AG09319 (cell line): ENCODE measurements at places on chromosomes 16 and 17.

- DNase-seq: no peak
Observed at GRCh38 chr16:72639494-72639893, 408.4 kb downstream of the ZFHX3 start.

- DNase-seq: no peak
Observed at GRCh38 chr17:80754846-80755245, 210.2 kb downstream of the RPTOR start.

- no peak for DNase-seq
Observed at GRCh38 chr17:10166176-10166935, 32.0 kb downstream of the GAS7 start.

GRCh38 chr16:80273635-80274538 is 266.9 kb upstream of the DYNLRB2 start:
- peak; percentile 20 for DNase-seq

DNA sequence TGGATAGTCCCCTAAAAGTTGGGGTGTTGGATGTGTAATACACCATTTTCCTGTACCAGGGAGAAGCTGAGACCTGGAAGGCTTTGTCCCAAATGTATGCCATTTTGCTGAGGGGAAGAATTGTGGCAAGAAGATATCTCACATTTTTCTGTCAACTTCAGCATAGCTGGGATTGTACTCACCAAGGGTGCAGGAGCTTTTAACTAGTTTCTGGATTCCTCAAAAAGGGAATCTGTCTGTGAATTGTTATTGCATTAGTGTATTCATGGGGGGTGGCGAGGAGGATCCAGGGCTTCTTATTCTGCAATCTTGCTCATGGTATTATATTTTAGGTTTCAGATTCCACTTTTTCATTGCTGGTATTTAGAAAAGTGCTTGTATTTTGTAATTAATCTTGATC is 208.2 kb upstream of the MYOCD start:
- DNase-seq: no peak

GRCh38 chr17:49443862-49444261 is 29.2 kb upstream of the PHB1 start:
- DNase-seq: no peak

DNA sequence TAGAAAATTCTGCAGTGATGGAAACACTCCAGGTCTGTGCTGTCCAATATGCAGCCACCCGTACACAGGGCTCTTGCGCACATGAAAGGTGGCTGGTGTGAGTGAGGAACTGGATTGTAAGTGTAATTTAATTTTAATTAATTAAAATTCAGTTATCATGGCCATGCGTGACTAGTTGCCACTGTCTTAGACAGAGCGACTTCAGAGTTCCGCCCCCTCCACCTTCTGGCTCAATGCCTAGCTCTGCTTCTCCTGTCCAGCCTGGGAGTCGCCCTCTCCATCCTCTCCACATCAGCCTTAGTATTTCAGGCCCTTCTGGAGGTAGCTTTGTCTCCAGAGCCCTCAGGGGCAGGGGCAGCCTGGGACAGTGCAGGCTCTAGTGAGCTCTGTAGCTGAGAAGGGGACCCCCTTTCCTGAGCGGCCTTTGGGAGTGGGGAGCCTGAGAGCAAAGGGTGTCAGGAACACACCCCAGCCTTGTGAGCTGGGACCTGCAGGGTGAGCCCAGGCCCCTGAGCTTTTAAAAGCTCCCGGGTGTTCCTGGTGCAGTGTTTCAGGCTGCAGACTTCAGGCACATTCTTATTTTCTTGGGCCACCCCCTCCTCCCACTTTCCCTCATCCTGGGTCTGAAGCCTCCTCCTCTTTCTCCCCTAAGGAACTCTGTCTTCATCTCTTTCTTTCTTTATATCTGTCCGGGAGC is 99.4 kb downstream of the IRF8 start:
- DNase-seq: no peak

GRCh38 chr17:11871773-11872172 is 125.5 kb downstream of the ZNF18 start:
- DNase-seq: no peak

- DNase-seq: no peak
Observed at GRCh38 chr17:67411397-67411796, 34.3 kb downstream of the PITPNC1 start.

DNA sequence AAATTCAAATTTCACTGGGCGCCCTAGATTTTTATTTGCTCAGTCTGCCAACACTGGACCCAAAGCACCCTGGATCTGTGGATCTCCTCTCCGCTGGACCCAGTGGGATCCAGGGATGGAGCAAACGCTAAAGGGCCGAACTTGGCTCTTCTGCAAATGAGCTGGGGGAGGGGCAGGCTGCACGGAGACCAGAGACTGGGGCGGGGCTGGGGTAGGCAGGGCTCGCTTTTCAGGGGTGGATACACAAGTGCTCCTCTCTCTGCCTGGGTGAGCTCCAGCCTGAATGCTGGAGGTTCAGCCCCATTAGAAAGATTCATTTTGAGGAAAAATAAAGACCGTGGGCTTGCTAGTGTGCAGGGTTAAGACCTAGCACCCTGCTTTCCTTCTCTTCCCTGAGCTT is 8.9 kb downstream of the CBX4 start:
- no peak for DNase-seq

DNA sequence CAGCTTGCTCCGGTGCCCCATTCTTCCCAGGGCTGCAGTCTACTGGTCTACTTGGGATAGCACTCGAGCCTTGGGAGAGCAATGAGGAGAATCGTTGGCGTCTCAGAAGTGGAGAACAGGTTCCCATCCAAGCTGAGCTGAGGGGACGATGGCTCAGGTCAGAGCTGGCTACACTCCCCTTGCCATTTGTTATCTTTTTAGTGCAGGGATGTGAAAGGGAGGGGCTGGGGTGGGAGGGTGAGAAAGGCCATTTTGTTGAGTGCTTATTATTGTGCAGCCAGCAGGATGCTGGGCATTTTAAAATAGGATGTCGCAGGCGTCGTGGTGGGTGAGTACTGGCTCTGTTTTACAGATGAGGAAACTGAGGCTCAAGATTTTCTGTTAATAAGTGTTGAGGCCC is 410.8 kb downstream of the SNX29 start:
- DNase-seq: no peak

GRCh38 chr17:43129671-43130010 is 4.5 kb upstream of the BRCA1 start:
- DNase-seq: no peak

- DNase-seq: no peak
Observed at GRCh38 chr17:80949451-80950421, 41.9 kb upstream of the CHMP6 start.

DNA sequence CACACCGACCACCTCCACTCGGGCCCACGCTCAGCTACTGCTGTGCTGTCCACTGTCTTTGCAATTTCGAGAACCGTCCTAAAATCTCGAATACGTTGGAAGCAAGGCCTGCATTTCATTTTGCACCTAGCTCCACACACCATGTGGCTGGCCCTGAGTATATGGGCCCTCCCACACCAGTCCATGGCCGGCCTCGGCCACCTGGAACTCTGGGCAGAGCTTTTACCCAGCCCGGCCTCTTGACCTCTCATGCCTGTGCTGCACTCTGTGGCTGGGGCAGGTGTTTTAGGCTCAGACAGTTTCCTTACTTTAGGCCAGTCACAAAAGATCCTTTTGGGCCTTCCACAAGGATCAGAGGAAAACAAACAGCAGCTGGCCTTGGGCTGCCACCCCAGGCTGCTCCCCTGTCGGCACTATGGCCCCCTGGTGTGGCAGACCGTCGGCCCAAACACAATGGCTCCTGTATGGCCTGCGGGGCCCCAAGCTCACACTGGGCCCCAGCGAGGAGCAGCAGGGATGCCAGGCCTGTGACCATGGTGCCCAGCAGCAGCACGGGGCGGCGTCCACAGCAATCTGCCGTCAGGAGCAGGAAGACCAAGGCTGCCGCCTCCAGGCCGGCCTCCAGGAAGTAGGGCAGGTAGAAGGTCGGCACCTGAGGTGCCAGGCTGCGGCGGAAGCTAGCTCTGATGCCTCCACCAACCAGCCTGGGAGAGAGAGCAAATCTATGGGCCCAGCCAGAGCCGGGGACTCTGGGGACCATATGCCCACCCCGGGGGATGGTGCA is 2.5 kb downstream of the SLC22A31 start:
- DNase-seq: no peak

DNA sequence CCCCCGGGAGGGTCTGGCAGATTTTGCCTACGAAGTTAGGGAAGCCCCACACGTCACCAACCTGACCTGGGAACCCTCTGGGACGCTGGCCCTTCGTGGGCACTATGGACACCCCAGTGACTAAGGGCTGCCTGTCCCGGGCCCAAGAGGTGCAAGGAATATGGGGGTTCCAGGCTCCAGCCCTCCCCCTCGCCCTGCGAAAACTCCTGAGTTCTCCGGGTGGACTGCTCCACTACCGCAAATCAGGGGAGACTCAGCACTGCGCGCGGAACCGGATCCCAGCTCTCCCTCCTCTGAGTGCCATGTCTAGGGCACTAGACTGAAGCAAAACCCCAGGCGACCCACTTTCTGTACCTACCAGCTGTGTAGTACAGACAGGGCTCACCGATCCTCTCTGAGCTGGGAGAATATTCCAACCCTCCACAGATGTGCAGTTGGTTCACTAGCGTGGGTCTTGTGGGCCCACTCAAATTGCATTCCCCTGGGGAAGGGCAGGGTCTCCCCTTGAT is at the start of gene ARL5C:
TSS of gene ARL5C (minus strand) at position 321 of the 509 bp plus-strand sequence. CDS start 401 bp downstream, outside the sequence.
- no peak for DNase-seq

GRCh38 chr17:39360537-39360936 is 40.9 kb downstream of the FBXL20 start:
- no peak for DNase-seq

- peak; percentile 72 for DNase-seq
Observed at GRCh38 chr16:17836868-17837602, 366.3 kb upstream of the XYLT1 start.

DNA sequence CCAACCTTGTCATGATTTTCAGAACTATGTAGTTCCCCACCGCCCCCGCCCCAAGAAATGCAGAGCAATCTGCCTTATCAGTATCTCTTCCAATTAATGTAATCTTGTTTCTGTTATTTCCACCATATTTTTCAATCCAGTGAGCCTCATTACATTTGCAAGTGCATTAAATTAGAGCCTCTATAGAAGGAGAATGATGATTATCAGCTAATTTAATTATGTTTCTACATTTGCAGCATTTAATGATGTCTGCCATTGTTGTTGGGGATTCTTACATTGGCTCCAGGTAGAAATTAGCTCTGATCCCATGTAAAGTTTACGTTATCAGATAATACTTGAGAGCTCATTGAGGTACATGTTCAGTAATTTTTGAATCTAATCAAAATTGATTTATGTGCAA is 707.0 kb upstream of the RBFOX1 start:
- DNase-seq: no peak

- DNase-seq: no peak
Observed at GRCh38 chr17:37148156-37148555, 199.4 kb downstream of the AATF start.

GRCh38 chr16:31356566-31357323 is 1.8 kb downstream of the ITGAX start:
- DNase-seq: no peak

GRCh38 chr17:77478281-77478680 is 337.5 kb downstream of the SEC14L1 start:
- DNase-seq: no peak

- DNase-seq: no peak
Observed at GRCh38 chr17:27513849-27514248, 57.6 kb downstream of the KSR1 start.

DNA sequence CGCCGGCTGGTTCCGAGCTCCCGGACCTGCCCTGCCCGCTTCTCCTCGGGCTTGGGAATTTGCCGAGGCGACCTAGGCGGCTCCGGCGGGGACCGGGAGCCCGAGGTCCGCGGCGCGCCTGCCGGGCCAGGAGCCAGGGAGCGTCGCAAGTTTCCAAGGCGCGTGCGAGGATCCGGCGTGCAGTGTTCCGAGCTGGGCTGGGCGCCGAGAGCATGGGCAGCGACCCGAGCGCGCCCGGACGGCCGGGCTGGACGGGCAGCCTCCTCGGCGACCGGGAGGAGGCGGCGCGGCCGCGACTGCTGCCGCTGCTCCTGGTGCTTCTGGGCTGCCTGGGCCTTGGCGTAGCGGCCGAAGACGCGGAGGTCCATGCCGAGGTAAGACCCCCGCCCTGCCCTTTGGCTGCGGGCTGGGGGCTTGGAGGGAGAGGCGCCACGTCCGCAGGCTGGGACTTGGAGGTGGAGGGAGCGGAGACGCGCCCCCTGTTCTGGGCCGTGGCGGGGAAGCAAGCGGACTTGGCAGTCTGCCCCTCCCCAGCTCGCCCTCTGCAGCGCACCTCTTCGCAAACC is 668 bp downstream of the MMP15 start:
- no peak for DNase-seq

GRCh38 chr17:11948789-11949188 is 48.5 kb downstream of the ZNF18 start:
- DNase-seq: peak; percentile 10

GRCh38 chr17:80833952-80834892 is 157.4 kb upstream of the CHMP6 start:
- peak; percentile 79 for DNase-seq

GRCh38 chr17:50799582-50799981 is 32.3 kb upstream of the ANKRD40CL start:
- no peak for DNase-seq
